ENCODE measurements at places on chromosomes 7 and 10. TPM values are rescaled to one million over a fixed set of nuclear protein-coding genes. Genes with fewer than 3 reads are reported as not detected.

The FAM237B gene
- not detected for total RNA-seq

The TUBB8 gene
- not detected for total RNA-seq

DNA sequence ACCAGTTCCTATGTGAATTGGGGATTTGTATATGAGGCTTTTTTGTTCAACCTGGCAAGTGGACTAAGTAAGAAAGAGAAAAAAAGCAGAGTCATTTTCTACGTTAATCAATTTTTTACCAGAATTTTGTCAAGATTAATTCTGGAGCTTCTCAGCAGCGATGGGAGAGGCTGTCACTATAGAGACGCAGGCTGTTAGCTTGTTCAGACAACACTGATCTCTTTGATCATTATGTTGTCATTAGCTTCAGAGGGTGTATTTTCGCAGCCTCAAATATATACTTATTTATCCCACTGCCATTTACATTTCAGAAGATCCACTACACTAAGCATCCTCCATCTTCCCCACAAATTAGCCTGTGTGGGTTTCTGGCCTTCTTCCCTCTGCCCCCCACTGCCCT, 196.7 kb upstream of the PFKP start:
- no peak for DNase-seq

The IL6 gene
- total RNA-seq, result not detected

DNA sequence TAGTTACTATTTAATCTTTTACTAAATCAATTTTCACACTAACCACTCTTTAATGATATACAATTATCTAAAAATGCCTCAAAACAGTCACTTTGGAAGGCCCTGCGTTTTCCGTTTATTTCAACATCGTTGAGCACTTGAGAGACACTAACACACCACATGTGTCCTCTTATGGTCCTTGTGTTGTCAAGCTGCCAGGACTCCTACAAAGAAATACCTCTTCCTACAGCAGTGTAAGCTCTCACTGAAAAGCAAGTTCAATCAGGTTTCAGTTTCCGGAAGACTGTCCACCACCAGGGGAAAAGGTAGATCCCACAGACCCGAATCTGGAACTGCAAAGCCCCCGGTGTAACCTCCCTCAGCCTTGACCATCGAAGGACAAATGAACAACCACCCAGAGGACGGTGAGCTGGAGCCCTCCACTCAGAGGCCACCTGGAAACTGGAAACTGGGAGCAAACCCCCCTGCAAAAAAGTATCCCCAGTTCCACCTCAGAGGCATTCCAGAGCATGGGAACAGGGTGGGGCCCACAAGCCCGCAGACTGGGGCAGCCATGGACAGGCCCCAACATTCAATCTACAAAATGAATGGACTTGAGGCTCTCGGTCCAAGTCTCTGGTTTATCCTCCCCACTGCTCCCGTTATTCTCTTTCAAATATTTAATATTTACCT, 37.6 kb downstream of the KCNH2 start:
- no peak for DNase-seq

The AKR1C2 gene
- total RNA-seq, result 22.6 TPM

GRCh38 chr10:45000138-45000751, 478 bp upstream of the ZNF22 start:
- DNase-seq, result no peak

The MSMB gene
- not detected for total RNA-seq

- no peak for DNase-seq
Observed at GRCh38 chr7:83305027-83305426, 142.3 kb upstream of the PCLO start.

The HUS1 gene
- 21.1 TPM for total RNA-seq

The SPDYE6 gene
- total RNA-seq, result 0.16 TPM

GRCh38 chr7:17368856-17369524, 70.5 kb downstream of the AHR start:
- no peak for DNase-seq

DNA sequence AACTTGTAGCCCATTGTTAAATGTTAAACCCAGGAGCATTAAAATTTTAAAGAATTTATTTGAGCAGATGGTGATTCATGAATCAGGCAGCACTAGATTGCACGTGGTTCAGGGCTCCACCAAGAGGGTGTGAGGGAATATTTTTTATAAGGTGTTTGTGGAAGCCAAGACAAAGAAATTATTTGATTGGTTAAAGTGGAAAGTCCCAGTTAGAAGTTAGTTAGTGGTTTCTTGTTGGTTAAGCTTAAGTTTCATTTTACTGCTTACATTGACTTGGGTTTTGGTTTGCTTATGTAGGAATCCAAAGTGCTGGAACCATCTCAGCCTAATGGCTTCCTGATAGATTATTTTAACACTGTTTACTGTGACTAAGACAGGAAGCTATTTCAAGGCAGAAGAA, 906.2 kb downstream of the LRMDA start:
- no peak for DNase-seq

DNA sequence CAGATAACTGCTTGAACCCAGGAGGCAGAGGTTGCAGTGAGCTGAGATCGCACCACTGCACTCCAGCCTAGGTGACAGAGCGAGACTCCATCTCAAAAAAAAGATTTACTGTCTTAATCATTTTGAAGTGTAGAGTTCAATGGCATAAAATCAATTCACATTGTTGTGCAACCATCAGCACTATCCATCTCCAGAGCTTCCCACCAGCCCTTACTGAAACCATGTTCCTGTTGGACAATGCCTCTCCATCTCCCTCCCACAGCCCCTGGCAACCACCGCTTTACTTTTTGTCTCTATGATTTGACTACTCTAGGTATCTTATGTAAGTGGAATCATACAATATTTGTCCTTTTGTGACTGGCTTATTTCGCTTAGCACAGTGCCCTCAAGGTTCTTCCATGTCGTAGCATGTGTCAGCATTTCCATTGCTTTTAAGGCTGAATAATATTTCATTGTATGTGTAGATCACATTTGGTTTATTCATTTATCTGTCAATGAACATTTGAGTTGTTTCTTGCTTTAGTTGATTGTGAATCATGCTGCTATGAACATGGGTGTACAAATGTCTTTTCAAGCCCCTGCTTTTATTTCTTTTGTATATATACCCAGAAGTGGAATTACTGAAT, 33.1 kb downstream of the NACAD start:
- DNase-seq, result no peak

The MYO3A gene
- 3.6 TPM for total RNA-seq

- DNase-seq, result no peak
Observed at GRCh38 chr7:99384523-99384922, 10.0 kb downstream of the ARPC1B start.

The RBM48 gene
- 25.3 TPM for total RNA-seq

The PNLIPRP1 gene
- total RNA-seq, result not detected

DNA sequence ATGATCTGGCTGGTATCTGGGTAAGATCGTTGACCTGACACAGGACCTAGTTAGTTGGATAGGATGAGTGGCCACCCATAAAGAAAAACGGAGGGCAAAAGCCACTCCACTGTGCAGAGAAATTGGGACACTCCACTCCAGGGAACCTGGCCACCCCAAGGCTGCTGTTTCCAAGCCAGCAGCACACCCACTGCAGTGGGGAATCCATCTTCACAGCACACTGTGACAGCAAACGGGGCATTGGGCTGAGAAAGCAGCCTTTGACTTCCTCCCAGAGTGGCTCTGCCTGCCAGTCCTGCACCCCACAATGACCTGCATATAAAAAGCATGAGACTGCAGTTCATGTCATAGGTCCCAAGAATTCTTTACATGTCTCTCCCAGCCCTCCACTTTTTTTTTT, 52.9 kb downstream of the MTPN start:
- no peak for DNase-seq

DNA sequence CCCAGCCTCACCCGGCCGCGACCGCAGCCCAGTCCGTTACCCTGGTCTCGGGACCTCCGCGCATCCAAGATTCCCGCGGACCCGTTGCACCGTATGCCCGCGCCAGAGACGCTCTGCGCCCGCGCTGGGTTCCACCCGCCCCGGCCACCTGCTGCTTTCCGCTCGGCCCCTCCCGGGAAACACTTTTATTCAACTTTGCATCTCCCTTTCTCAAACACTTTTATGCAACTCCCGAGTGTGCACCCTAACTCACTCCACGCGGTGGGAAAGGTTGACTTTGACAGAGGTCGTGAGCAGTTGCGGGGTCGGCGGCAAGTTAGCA, at the start of gene ODAD2:
Gene ODAD2, minus strand, starts transcription at position 126 of the 322 bp plus-strand sequence. CDS start 3,937 bp downstream, outside the sequence.
- DNase-seq, result no peak

DNA sequence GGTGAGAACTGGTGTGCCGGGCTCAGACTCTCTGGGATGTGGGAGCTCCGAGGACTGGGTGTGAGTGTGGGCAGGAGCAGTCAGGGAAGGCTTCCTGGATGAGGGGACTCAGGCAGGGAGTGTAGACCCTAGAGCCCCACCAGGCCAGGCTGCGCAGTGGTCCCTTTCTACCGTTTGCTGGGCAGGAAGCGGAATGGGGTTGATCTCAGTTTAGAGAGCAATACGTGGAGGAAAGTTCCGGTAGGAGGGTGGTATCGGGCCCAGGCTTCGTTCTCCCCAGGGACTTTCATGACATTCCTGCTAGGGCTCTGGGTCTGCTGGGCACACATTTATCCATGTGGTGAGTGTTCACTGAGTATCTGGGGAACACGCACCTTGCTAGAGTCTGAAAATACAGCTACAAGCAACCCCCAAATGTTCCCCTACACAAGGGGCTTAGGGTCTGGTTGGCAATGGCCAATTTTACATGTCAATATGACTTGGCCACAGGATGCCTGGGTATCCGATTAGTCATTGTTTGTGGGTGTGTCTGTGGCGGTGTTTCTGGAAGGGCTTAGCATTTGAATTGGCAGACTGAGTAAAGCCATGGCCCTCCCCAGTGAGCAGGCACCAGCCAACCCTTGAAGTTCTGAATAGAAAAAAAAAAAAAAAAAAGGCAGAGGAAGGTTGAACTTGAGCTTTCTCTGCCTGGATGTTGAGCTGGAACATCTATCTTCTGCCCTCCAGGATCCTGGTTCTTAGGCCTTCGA, 20.8 kb downstream of the GHRHR start:
- DNase-seq, result peak; percentile 24

The SYNPO2L gene
- not detected for total RNA-seq

DNA sequence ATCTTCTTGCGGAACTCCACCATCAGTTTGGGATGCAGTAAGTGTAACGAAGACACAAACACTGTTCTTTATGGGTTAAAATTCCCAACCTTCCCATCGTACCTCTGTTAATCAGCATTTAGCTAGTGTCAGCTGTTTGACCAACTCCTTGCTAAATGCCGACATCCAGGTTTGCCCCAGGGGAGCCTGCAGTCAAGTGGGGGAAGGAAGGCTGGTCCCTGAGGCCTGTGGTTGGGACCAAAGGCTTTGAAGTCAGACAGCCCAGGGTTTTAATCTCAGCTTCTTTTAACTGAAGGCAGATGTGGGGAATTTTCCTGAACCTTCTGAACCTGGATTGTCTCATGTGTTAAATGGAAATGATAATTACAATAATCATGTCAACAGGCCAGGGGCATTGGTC, 443.7 kb downstream of the GLRX3 start:
- DNase-seq, result no peak

GRCh38 chr7:114799628-114800028, 122.3 kb upstream of the MDFIC start:
- DNase-seq, result no peak

The LBX1 gene
- not detected for total RNA-seq

GRCh38 chr10:17943033-17943745, 8.5 kb upstream of the SLC39A12 start:
- no peak for DNase-seq

GRCh38 chr10:69911613-69912528, 110.2 kb downstream of the COL13A1 start:
- peak; percentile 10 for DNase-seq

- no peak for DNase-seq
Observed at GRCh38 chr10:103671126-103671895, 177.8 kb downstream of the NEURL1 start.

- DNase-seq, result no peak
Observed at GRCh38 chr7:80247144-80247543, 112.5 kb downstream of the GNAI1 start.

- DNase-seq, result no peak
Observed at GRCh38 chr10:14737808-14738545, 36.7 kb downstream of the FAM107B start.

The GSTK1 gene
- total RNA-seq, result 36.0 TPM

The DRGX gene
- total RNA-seq, result not detected

The MMD2 gene
- total RNA-seq, result 0.94 TPM

The GPRIN2 gene
- 19.3 TPM for total RNA-seq

DNA sequence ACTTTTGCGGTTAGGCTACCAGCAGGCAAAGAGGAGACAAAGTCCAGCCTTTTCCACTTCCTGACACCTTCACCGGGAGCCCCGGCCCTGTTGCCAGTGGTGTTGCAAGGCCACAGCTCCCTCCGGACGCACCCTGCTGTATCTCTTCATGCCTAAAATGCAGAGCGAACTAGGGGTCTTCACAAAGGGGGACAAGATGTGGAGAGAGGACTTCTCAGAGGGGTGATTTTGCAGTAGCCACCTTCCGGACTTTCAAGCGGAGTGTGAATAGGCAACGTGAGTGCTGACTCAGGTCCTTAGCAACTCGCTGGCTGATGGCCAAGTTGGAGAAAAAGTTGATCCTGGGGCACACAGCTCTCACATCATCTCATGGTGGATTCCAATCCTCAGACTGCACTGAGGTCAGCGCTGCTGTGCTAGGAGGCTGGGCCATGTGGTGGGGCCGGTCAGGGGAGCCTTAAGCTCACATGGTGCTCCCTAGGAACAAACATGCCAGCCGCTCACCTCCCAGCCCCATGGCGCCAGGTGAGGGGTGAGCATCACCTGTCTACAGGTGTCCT, 166.3 kb downstream of the LCOR start:
- no peak for DNase-seq

- no peak for DNase-seq
Observed at GRCh38 chr7:102089175-102090098, 197.2 kb upstream of the SH2B2 start.

DNA sequence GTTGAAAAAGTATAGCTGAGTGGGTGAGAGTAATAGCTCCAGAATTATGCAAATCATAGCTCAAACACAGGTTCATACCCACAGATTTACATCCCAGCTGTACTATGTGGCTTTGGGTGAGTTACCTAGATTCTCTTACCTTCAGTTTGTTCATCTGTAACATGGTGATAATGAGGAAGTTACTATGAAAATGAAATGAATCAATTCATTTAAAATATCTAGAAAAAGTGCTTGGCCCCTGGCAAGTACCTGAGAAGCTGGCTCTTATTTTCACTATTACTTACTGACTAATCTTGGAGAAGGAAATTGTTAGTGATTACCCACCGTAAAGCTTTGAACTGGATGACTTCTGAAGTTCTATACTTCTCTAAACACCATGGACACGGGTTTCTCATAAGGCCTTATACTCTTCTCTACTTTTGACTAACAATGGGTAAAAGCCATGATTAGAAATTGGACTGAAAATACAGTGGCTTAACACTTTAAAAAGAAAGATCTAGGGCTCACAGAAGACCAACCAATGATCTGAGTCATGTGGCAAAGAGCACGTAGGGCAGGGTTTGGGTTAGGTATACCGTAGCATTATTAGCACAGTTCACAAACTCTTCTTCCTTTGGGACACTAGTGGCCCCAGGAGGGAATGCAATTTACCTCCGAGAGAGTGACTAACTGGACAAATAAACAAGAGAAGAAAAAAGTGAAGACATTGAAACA, 149.2 kb downstream of the PLPP4 start:
- DNase-seq, result no peak

- DNase-seq, result no peak
Observed at GRCh38 chr7:151866028-151866427, 10.9 kb downstream of the PRKAG2 start.

The TMEM178B gene
- 50.7 TPM for total RNA-seq

GRCh38 chr7:91771394-91771793, 109.1 kb downstream of the MTERF1 start:
- DNase-seq, result no peak

The DNAJC12 gene
- 1.7 TPM for total RNA-seq

GRCh38 chr10:106555599-106555998, 608.9 kb downstream of the SORCS1 start:
- DNase-seq, result no peak

- no peak for DNase-seq
Observed at GRCh38 chr10:123529146-123529760, 136.9 kb upstream of the GPR26 start.

The SMURF1 gene
- 24.6 TPM for total RNA-seq

All from occipital lobe (tissue), 3 donors.